ENCODE measurements at places on chromosomes 7 and 10.

DNA sequence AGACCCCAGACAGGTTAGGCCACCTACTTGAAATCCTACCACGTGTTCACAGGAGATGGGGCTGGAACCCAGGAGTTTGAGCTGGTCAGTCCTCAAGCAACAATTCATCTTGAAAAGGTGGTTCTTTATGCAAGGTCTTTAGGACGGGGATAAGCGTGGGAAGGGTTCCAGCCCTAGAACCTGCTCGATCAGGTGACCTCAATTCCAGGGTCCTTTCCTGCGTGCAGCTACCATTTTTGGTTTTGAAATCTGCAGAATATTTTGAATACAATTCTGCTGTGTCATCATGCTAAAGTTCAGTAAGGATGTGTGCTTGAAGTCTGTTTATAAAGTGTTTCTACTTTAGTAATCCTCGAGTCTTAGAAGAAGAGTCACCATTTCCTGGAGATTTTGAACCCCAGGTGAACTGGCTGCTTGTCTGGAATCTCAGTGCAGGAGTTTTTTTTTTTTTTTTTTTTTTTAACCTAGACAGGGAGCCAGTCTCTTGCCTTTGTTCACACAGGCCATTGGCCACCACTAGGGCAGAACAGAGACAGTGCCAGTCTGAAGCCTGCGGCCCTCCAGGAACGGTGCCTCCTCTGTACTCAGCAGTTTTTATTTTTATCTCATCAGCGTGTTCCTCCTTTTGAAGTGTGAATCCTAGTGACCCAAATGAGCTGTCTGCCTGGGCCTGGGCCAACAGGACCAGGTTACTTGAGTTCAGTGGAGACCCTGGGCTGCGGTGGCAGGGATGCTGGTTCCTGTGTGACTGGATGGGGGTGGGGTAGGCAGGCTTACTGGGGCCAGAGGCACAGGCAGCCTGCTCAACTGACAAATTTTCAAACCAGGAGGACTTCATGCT is 54.6 kb downstream of the EEPD1 start:
- no peak for DNase-seq

DNA sequence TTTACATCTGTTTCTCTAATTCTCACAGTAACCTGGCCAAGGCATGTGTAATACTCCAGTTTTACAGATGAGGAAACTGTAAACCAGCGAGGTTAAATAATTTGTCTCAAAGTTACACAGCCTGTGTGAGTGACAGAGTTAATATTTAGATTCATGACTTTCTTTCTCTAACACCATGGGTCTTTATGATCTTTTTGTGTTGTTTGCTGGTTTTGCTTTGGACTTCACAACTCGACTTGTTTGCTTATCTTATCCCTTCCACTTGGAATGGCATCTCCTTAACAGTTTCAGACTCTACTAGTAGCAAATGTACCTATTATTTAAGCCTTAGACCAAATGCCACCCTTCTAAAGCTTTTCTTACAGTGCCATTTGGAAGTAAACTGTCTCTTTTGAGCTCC is 34.4 kb downstream of the MXI1 start:
- DNase-seq = no peak

- DNase-seq = no peak
Measured at GRCh38 chr7:69193061-69193460, 405.2 kb upstream of the AUTS2 start.

- no peak for DNase-seq
Measured at GRCh38 chr10:102394801-102395399, 605 bp upstream of the NFKB2 start.

GRCh38 chr7:80151274-80151665 is 16.6 kb downstream of the GNAI1 start:
- no peak for DNase-seq

GRCh38 chr7:125592331-125592730 is 662.7 kb upstream of the POT1 start:
- no peak for DNase-seq

DNA sequence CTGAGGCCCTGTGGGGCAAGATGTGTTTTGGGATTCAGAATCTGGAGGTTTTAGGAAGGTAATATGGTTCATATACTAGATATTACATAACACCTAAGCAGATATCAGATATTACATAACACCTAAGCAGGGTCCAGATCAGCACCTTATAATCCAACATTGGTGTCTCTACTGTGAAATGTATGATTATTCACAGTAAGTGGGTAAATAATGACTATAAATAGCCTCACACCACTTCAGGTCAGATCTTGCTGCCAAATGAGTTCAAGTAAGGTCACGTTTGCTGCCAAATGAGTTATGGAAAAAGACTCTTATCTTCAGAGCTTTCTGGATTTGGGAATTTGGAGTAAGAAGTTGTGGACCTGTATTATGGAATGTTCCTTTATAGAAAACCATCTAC is 14.6 kb downstream of the ADRB1 start:
- no peak for DNase-seq

- DNase-seq = no peak
Measured at GRCh38 chr7:2983586-2983985, 60.1 kb downstream of the CARD11 start.

DNA sequence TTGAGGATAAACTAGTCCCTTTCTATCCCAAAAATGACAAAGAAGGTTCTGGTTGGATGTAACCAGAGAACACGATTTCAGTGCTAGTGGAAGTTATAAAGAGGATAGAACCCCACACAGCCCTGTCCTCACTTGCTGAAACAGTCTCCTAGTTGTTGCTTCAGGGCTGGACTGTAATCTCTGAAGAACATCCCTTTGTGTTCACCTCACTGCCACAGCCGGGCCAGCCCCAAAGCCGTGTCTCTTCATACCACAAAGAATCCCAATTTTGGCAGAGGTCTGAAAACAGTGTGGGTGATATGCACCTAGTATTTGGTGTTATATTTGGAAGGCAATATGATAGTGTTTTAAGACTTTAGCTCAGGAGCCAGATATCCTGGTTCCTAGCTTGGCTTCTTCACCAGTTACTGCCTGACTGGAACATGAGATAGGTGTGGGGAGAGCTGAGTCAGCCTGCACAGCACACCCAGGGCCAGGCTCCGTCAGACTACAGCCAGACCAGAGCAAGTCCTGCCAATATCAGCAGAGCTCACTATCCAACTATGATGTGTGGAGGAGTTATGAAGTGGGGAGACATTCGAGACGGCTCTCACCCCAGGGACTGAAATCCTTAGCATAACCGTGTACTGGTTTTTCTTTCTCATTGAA is 21.2 kb downstream of the CYP3A4 start:
- DNase-seq = no peak

DNA sequence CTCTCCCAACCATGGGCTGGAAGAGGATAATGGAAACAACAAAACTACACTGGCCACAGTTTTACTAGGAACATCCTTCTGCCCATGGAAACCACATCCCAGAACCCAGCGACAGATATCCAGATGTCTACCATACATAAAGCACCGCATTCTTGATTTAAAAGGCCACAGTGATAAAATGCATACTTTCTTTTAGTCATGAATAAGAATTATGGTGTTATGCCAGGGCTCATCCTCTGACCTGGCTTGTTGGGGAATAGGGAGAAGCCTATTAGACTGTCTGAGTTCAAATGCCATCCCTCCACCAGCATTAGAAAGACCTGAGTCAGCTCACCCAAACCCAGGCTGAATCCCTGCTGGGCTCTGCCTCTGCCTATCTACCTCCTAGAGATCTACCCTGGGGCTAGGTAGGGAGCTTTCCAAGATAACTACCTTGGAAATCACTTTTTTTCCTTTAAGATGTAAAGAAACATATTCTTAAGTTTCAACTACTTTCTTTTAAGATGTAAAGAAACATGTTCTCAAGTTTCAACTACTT is 5.2 kb downstream of the ABCA13 start:
- no peak for DNase-seq

- no peak for DNase-seq
Measured at GRCh38 chr7:30933124-30933974, 21.7 kb downstream of the AQP1 start.

DNA sequence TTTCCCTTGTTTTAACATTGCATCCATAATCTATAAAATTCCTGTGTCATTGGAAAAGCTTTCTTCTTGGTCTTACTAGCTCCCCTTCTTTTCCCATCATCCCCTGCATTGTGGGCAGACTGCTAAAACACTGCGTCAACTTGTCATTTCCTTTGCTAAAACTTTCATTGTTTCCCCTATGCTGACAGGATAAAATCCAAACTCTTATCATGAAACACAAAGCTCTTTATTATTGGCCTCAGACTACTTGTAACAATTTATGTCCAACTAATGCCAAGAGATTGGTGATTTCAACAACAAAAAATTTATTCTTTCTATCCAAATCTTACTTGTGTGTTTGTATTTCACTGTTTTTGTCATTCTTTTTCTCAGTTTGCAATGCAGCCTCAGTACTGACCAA is 339.1 kb downstream of the HGF start:
- DNase-seq = no peak

DNA sequence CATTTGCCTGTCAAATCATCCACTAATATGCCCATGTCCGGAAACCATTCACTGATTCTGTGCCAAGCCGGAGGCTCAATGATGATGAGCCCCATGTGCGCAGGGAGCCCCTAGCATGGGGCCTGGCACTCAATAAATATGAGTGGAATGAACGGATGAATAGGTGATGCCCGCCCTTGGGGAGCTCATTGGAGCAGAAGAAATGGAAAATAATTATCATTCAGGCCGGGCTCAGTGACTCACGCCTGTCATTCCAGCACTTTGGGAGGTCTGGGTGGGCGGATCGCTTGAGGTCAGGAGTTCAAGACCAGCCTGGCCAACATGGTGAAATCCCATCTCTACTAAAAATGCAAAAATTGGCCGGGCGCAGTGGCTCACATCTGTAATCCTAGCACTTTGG is 11.0 kb downstream of the RHBDD2 start:
- no peak for DNase-seq

- no peak for DNase-seq
Measured at GRCh38 chr10:62548686-62549085, 174.5 kb downstream of the ZNF365 start.

GRCh38 chr10:100357059-100357858 is 10.2 kb downstream of the SCD start:
- no peak for DNase-seq

DNA sequence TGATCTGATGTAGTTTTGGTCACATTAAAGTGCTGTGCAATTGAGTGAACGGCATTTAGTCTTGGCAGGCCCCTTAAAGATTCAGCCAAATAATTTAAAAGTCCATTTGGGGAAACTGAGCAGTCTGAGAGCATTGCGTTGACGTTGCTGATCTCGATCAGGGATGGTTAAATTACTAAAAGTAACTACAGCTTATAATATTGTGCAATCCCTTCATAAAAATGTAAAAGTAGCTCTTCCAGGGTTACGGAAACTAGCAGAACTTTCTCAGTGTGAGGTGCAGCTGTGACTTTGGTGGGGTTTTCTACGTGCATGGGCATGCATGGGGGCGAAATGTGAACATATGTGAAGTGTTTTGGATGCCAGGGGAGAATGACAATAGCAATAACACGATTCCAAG is 184.5 kb upstream of the RNF32 start:
- no peak for DNase-seq

DNA sequence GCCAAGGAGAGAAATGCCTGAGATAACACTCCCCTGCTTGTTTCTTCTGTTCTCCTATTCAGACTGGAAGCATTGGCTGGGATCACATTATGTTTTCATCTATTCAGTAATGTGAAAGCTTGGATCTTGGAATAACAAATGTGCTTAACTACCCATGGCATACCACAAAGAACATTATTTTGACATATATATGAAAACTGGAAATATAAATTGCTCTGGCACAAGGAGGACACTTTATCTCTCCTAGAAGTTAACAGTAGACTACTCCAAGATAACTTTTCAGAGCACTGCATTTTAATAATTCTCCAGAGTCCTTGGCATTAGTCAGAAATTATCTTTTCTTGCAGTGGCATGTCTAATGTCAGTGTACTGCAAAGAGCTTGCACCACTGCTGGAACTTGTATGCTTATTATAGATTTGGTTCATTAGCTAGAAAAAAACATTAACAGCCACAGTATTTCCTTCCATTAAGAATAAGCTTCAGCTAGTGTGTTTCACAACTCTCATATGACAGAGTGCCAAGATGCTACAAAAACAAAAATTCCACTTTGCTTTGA is 169.3 kb upstream of the LRRN3 start:
- DNase-seq = no peak

DNA sequence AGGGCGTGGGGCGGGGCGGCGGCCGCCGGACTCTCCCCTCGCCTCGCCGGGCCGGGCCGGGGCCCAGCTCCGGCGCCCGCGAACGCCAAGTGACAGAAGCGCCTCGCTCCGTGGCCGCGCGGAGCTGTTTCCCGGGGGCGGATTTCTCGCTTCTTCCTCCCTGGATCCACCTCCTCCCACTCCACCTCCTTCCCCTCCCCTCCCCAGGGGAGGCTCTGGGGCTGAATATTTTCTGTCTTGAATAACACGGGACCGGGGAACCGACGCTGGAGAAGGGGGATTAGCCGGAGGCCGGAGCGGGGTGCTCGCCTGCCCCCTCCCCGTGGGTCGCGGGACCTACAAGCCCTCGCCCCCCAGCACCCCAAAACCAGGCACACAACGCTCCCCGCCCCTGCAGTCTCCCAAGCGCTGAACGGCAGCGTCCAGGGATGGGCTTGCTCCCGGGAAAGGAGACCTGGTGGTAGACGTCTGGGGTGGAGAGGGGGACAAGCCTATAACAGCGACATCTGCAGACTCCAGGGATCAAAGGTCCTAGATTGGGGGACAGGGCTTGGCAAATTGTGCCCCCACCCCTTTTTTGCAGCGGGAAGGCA is at the start of gene ARHGAP21:
Gene ARHGAP21 (minus strand): TSS at position 100 of the 593 bp plus-strand sequence. CDS start 1,988 bp downstream, outside the sequence.
- peak; percentile 59 for DNase-seq

DNA sequence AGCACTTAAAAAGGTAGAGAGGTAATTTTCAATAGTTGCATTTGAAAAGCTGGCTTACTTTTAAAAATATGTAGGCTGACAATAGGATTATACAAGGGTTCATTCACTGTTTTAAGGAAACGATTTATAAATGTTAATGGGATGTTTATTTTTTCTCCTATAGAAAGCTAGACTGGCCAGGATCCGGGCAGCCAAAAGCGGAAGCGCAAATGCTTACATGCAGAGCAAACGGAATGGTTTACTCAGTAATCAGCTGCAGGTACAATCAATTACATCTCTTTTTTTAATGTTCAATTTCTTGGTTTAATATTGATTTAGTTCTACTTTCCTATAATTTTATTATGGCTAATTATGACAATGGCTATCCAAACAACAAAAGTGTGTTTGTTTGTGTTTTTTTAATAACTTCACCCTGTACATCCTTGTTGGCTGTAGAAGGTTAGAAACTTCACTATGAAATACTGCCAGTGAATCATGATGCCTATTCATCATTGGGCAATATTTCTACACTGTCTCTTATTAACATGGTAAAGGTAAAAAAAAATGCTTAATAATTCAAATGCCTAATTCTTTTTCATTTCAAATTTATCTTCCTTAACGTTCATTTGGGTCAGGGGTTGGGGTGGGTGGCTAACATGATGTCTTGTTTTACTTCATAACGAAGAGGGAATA is 116.4 kb downstream of the TSPAN12 start:
- DNase-seq = peak; percentile 81

DNA sequence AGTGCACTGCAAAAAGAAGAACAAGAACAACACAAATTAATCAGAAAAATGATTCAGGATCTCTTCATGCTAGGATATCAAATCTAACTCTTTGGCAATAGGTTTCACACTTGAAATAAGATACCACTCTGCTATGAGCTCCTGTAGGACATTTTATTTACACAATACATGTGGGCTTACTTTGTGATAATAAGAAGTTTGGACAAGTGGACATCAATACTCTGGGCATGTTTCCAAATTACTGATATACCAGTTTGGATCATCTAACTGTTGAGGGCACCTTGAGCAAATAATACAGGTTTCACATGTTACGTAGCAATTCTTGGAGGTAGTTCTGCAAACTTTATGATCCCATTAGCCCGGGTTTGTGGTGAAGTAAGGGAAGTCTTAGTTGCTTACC is 59.8 kb downstream of the CPVL start:
- no peak for DNase-seq

All from NCI-H2081 (cell line).